Hindlimb muscle (tissue), 1 donor: ENCODE measurements at places on chromosomes 3 and 15.

GRCh38 chr15:96369825-96370621, 39.5 kb downstream of the NR2F2 start:
- DNase-seq = no peak

GRCh38 chr3:159620281-159620680, 368.4 kb upstream of the IL12A start:
- DNase-seq = no peak

DNA sequence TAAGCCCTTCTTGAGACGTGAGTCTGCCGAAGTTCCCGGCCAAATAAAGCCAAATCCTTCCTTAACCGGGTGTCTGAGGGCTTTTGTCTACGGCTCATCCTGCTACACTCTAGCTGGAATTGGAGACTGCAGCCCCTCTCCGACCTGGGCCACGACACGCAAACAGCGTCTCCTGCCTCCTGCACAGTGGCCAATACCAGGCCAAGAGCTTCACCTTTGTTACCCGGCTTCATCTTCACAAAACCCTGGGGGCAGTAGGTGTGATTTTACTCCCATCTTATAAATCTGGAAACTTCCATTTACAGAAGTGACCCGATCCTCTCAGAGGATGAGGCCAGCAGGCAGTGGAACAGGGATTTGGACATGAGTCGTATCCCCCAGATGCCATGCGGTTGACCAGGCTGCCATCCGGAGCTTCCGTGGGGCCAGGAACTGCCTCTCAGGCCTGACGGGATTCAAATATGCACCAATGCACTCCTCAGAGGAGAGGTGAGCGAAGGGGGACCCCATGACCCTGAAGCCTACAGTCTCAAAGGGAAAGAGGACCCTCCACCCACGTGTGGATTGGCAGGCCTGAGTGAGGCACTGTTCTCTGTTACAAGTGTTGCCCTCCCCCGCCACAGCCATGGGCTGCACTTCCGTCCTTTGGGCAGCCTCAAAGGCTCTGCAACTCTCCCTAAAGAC, 53.2 kb upstream of the KLF13 start:
- DNase-seq = no peak

DNA sequence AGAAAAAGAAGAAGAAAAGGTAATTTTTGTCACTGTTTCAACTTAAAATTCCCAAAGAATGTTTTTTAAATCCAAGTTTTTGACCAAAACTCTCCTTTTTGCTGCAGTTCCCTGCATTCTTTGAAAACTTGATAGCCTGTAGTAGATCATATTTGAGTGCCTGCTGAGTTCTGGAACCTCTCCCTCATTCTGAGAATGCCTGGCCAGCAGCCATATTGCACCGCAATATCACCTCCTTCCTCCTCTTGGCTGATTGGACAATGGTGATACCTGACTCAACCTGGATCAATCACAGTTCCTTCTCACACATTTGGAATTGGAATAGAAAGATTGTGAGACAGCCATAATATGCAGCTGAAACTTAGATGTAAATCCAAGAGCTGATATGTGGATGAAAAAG, 97.6 kb upstream of the GAP43 start:
- DNase-seq = no peak

GRCh38 chr15:72540606-72541237, 66.6 kb downstream of the ARIH1 start:
- no peak for DNase-seq

GRCh38 chr15:95853350-95853749, 477.1 kb upstream of the NR2F2 start:
- DNase-seq = no peak

- DNase-seq = peak; percentile 99
Measured at GRCh38 chr15:78872155-78872971, at the start of gene MORF4L1. TSS of gene MORF4L1 (plus strand) at chr15:78872890. CDS start at chr15:78873018, 128 bp downstream.

GRCh38 chr15:57865294-57865693, 158.8 kb downstream of the POLR2M start:
- no peak for DNase-seq

DNA sequence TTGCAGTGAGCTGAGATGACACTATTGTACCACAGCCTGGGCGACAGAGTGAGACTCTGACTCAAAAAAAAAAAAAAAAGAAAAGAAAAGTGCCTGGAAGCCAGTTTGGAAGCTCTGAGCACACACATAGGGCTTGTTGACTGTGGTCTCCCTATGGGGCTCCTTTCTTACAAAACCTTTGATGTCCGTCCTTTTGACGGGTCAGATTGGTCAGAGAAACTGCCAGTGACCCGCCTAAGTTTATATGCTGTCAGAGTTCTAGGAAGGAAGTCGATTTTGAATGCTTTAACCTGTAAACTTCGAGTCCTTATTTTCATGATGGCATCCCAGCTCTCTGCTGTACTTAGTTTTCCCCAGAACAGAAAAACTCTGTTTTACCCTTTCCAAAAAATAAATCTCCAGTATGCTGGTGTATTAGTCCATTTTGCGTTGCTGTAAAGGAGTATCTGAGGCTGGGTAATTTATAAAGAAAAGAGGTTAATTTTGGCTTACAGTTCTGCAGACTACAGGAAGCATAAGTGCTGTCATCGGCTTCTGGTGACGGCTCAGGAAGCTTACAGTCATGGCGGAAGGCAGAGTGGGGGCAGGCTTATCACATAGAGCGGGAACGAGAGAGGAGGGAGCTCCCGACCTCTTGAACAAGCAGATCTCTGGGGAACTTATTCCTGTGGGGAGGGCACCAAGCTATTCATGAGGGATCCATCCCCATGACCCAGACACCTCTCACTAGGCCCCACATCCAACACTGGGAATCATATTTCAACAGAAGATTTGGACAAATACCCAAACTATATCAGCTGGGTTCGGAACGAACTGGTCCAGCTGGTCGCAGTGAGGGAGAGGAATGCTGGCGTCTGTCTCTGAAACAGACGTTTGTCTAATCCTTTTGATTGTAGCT, 72.3 kb downstream of the LMLN start:
- DNase-seq = no peak

GRCh38 chr15:39195961-39196486, 384.9 kb upstream of the THBS1 start:
- no peak for DNase-seq

DNA sequence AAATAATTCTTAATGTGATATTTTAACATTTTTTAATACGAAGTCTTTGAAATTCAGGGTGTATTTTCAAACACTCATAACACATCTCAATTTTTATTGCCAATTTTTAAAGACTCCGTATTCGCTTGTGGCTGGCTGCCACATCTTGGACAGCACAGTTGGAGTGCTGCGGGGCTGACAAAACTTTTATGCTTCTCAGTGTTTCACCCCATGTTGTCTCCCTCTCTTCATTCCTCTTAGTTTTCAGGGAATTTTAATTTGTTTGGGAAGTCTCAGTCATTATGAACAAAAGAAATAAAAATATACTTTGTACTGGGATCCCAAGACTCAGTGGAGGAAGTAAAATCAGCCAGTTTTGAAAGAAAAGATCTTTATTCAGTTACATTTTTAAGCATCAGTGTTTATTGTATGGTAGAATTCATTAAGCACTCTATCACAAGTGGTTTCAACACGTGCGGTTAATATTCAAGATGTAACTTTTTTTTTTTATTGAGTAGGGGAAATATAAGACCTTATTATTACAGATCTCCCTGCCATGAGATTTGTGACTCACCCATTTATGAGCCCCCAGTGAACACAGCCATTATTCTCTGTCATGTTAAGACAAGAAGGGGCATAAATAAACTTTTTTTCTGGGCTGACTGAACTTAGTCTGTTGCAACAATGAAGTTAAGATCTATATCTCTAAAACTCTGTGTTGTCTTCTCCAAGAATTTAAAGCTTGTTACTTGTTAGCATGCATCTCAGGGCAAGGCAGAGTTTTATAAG, 26.8 kb downstream of the KAT2B start:
- peak; percentile 54 for DNase-seq

- no peak for DNase-seq
Measured at GRCh38 chr3:72043204-72044133, 258.5 kb upstream of the PROK2 start.

- DNase-seq = no peak
Measured at GRCh38 chr3:139326707-139327106, 17.1 kb upstream of the MRPS22 start.

- DNase-seq = no peak
Measured at GRCh38 chr3:4409415-4409814, 57.7 kb downstream of the SUMF1 start.

GRCh38 chr3:52523386-52524257, 10.0 kb downstream of the NT5DC2 start:
- no peak for DNase-seq

DNA sequence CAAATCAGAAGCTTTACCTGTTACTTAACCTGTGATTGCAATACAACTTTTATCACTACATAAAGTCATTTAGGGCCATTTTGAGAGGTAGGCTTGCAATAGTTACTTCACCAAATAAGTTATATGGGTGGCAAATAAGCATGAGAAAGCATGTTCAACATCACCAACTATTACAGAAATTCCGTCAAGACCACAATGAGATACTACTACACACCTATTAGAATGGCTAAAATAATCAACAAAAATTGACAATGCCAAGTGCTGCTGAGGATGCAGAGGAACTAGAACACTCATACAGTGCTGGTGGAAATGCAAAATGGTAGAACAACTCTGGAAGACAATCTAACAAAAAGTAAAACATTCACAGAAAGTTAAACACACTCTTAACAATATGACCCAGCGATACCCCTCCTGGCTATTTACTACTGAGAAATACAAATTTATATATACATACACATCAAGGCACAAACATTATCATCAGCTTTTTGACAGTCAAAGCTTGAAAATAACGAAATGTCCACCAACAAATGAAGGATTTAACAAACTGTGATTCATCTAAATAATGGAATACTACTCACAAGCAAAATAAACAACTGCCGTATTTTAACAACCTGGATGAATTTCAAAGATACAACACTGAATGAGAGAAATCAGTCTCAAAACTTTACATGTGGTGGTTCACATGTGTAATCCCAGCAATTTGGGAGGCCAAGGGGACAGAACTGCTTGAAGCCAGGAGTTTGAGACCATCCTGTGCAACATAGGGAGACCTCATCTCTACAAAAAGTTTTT, 82.9 kb downstream of the MYO9A start:
- no peak for DNase-seq

GRCh38 chr15:60091157-60091556, 87.0 kb downstream of the FOXB1 start:
- DNase-seq = no peak

GRCh38 chr3:129636082-129636481, 29.6 kb upstream of the PLXND1 start:
- no peak for DNase-seq

GRCh38 chr15:31439328-31439727, 112.7 kb downstream of the KLF13 start:
- no peak for DNase-seq
